Stimulated activated CD4-positive, alpha-beta T cell treated with anti-CD3 and anti-CD28 coated beads, Interleukin-15, amount 100 ng/mL, for 48 hours (primary cell): ENCODE measurements at places on chromosomes 1 and 21.

GRCh38 chr1:206738370-206739366 is 31.9 kb upstream of the IL19 start:
- no peak for DNase-seq

DNA sequence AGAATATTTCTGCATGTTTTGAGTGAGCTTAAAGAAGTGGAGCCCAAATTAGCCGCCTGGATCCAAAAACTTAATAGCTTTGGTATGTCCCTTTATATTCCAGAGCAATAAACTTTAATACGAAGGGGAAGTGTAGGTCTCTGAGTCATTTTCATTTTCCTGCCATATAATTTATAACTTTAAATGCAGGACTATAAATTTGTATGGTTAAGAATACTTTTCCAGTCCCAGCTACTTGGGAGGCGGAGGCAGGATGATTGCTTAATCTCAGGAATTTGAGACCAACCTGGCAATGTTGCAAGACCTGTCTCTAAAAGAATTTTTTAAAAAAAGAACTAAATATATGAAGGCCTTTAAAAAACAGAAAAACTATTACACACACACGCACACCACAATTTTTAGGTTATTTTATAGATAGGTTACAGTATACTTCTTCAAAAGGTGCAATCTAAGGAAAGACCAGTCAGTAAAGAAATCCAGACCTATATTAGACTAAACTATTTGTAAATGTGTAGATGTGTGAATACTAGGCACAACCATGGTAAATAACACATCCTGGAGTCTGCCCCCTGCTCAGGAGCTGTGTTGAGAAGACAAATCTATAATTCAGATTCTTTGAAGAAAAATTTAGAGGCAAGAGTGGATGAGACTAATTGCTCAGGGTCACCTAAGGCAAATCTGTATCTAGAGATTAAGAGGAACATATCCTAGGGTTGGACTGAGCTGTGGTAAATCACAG is 80.3 kb downstream of the TTC3 start:
- no peak for DNase-seq

- no peak for DNase-seq
Observed at GRCh38 chr1:72369069-72369757, 86.9 kb upstream of the NEGR1 start.

DNA sequence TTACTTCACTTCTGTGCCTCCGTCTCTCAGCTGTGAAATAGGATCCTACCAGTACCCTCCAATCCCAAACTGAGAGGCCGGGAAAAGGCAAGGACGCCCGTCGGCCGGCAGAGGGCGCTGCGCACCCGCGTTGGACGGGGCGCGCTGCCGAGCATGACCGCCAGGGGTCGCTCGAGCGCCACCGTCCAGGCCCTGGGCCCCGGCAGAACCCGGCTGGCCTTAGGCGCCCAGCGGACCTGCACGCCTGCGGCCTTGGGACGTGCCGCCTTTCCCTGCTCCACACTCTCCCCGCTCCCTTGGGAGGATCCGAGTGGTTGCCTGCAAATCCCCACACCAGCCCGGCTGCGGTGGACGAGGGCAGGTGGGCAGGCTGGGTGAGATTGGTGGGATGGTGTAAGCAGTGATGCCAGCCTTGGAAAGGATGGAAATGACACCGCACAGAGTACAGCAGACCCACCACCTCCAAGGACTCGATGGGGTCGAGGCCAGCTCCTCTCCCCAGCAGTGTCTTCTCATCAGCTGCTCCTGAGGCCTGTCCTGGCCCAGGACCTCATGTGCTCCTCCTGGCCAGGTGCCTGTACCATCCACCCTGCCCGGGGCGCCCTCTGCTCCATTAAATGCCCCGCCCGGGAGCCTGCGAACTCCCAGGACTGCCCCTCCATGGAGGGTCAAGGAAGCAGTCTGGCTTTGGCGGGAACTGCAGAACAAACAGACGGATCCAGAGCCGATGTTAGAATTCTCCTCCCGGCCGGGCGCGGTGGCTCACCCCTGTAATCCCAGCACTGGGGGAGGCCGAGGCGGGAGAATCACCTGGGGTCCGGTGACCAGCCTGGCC is 47.4 kb upstream of the LBR start:
- no peak for DNase-seq
